LoVo (cell line): ENCODE measurements at places on chromosomes 7 and 10.

GRCh38 chr7:117145333-117145732, 177.5 kb downstream of the WNT2 start:
- no peak for DNase-seq

DNA sequence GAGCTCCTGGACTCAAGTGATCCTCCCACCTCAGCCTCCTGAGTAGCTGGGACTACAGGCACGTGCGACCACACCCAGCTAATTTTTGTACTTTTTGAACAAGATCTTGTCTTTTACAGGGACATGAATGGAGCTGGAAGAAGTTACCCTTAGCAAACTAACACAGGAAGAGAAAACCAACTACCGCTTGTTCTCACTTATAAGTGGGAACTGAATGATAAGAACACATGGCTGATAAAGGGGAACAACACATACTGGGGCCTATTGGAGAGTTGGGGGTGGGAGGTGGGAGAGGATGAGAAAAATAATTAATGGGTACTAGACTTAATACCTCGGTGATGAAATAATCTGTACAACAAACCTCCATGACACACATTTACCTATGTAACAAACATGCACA, 70.9 kb upstream of the INHBA start:
- DNase-seq = no peak

- DNase-seq = no peak
Observed at GRCh38 chr7:12909483-12909882, 222.1 kb downstream of the ARL4A start.

GRCh38 chr10:70906953-70907636, 18.7 kb upstream of the PCBD1 start:
- no peak for DNase-seq

- no peak for DNase-seq
Observed at GRCh38 chr10:86583983-86584382, 62.4 kb upstream of the WAPL start.

- DNase-seq = peak; percentile 41
Observed at GRCh38 chr7:102431617-102432298, 1.6 kb upstream of the ORAI2 start.

GRCh38 chr10:61313460-61313859, 139.7 kb downstream of the TMEM26 start:
- no peak for DNase-seq

GRCh38 chr7:12062062-12062461, 149.0 kb upstream of the TMEM106B start:
- no peak for DNase-seq

DNA sequence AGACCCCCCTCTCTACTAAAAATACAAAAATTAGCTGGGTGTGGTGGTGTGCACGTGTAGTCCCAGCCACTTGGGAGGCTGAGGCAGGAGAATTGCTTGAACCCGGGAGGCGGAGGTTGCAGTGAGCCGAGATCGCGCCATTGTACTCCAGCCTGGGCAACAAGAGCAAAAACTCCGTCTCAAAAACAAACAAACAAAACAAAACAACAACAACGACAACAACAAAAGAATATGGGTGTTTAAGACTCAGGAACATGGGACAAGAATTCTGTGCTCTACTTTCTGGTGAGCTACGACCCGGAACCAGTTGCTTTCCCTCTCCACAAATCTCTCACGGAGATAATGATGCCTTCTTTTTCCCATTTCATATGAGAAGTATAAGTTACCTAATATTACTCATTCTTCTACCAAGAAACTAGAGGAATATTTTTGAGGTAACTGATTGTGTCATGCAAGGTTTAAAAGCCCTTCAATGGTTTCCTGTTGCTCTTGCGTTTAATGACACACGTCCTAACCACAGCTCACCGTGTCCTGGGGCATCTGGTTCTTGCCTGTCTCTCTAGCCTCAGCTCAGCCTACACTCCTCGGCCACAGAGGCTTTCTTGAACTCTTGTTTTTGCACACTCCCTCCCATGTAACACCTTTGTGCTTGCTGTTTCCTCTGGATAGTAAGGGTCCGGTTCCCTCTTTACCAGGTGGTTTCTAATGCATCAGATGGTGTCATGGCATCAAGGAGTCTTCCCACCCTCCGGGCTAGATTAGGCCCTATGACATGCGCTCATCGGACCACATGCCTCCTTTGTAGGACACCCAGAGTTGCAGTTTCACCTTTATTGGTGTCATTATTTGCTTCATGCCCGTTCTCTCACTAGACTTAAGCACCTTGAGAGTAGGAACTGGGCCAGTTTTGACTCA, 67.5 kb downstream of the PFKFB3 start:
- DNase-seq = no peak

DNA sequence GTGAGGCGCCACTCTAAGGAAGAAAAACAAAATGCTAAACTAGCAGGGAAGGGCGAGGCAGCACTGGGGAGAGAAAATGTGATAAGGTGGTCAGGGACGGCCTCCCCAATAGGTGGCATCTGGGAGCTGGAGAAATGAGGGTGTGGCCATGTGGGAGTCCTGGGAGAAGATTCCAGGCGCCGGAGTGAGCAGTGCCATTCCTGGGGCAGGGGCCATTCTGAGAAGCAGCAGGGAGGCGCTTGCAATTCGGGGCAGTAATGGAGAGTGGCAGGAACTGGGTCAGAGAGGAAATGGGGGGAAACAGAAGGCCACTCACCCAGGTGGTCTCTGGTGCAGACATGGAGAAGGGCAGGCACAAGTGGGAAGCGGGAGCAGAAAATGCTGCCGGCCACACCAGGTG, 61.8 kb upstream of the LRRC18 start:
- no peak for DNase-seq

GRCh38 chr10:62386356-62387320, 12.5 kb downstream of the ZNF365 start:
- no peak for DNase-seq

GRCh38 chr10:27225011-27225590, 15.5 kb downstream of the ACBD5 start:
- DNase-seq = no peak

DNA sequence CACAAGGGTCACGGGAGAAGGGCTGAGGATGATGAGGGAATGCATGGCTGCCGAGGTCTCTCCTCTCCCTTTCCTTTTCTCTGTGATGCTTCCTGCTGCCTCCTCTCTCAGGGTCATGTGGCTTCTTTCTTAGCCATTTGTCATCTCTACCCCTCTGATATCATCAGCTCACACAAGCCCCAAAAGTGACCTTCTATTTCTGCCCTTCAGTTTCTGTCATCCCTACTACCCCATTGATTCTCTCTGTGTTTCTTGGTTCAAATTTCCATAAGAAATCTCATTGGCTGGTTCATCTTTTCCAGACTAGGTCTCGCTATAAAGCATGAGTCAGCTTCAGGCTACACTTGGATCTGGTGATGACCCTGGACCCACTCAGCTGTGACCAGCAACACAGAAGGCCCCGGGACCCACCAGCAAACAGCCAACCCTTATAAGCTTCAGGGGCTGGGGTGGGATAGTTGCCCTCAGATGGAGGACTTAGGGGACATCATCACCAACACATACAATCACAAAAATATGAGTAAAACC, 284.3 kb downstream of the SKAP2 start:
- DNase-seq = no peak

DNA sequence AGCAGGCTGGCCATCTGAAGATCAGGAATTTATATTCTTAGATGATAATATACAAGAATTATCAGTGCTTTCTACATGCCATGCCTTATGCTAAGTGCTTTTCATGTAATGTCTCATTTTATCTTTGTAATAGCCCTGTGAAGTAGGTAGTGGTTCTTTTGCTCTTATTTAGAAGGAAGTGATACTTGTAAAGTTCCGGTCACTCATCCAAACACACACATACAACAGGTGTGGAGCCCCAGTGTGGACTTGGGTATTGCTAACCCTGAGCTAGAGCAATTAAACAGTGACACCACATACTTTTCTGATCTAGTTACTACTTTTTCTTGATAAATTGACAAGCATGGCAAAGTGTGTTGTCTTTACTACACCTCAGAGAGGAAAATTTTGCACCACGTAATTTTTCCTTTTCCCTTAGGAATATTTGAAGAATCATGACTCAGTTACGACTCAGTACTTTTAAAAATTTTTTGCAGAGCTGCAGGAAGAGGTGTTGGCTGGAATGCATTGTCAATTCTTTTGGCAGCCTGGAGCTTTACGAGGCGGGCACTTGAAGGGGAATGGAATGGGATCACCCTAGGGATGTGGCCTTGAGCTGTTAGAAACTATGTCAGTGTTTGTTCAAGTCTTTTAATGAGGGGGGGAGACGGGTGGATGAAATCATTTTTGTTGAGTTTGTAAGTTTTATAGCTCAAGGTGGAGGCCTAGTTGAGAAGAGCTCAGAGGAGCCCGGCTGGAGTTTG, 212.5 kb upstream of the CELF2 start:
- DNase-seq = peak; percentile 64

DNA sequence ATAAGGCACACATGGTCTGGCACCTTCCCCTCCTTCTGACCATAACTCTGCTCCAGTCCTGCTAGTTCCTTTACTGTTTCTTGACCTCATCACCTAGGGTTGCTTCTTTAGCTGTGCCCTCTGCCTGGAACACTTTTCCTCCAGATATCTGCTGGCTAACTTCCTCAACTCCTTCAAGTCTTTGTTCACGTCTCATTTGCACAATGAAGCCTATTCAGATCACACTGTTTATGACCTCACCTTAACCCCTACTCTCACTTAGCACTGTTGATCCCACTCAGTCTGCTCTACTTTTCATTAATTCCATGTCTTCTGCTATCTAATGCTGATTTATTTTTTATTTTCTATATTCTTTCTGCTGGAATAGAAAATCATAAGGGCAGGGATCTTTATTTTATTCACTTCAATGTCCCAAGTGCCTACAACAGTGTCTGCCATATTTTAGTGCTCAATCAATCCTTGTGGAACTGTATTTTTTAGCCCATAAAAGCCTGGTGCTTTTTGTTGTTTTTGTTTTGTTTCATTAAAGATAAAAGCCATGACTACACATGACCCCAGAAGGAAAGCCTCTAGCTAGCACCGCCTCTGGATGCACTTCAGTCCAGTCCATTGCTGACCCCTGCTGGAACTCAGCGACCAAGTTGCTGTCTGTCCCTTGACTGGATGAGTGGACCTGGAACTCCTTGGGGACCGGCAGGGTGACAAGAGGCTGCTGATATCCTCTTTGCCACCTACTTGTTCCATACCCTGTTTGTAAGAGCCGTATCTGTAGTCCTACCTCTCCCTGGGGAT, 12.3 kb downstream of the KLF14 start:
- DNase-seq = peak; percentile 59

DNA sequence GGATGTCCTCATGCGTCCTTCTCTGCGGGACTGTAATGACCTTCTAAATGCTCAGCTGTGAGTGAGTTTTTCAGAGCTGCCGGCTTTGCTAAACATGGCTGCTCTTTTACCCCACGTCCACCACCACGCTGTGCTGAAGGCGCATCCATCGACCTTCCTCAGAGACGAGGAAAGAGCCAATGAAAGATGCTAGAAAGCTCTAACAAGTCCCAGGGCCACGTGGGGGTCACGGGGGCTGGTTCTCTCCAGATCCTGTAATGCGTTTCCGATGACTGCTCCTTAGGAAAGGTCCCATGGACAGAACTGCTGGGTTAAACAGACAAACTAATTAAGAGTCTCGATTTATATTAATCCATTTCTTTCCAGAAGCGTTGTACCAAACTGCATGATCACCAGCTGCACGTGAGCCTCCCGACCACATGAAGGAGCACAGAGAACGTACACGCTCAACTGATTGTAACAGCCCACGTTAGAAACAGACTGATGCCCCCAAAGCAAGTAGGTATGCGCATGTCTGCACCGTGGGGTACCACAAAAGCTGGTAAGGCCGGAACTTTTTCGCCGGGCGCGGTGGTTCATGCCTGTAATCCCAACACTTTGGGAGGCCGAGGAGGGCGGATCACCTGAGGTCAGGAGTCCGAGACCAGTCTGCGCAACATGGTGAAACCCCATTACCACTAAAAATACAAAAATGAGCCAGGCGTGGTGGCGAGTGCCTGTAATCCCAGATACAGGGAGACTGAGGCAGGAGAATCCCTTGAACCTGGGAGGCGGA, 109.6 kb downstream of the TCERG1L start:
- no peak for DNase-seq

DNA sequence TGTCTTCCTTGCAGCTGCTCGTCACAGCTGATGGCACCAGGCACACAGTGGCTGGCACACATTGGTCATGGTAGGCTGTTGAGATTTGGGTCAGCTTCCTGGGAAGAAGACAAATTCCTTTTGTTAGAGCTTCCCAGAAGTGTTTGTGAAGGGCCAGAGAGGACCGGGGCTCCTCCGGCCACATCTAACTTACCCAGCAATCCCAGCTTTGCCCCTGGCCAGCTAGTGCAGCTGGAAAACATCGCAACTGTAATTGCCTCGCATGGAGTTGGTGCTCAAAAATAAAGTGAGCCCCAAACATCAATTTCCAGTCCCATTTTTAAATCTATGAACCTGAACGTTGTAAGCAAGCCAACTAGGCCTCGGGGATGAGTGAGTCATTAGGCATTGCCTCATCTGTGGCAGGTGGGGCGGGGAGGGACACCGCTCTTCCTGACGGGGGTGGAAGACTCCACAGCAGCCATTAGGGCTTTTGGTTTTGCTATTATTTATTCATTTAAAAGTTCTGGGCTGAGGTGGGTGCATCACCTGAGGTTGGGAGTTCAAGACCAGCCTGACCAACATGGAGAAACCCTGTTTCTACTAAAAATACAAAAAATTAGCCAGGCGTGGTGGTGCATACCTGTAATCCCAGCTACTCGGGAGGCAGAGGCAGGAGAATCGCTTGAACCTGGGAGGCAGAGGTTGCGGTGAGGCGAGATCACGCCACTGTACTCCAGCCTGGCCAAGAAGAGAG, 12.4 kb downstream of the CPA5 start:
- DNase-seq = peak; percentile 73

- no peak for DNase-seq
Observed at GRCh38 chr10:87579563-87579962, 74.9 kb downstream of the MINPP1 start.

DNA sequence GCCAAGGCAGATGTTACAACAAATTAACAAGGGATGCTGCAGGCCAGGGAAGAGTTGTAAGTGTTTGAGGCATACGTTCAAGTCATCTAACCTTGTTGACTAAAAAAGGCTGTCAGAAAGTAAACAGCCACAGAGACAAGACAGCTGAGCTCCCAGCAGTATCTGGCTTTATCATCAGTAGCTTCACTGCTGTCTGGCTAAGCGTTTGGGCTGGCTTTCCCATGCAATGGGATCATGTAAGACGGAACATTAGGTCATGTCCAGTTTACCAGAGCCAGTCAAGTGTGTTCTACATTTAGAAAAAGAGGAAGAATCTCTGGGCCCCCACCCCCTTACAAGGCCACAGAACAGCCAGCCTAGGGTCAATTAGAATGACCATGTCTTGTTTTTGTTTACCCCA, 51.3 kb upstream of the GSAP start:
- no peak for DNase-seq

GRCh38 chr7:51950813-51951212, 634.2 kb upstream of the COBL start:
- DNase-seq = no peak

DNA sequence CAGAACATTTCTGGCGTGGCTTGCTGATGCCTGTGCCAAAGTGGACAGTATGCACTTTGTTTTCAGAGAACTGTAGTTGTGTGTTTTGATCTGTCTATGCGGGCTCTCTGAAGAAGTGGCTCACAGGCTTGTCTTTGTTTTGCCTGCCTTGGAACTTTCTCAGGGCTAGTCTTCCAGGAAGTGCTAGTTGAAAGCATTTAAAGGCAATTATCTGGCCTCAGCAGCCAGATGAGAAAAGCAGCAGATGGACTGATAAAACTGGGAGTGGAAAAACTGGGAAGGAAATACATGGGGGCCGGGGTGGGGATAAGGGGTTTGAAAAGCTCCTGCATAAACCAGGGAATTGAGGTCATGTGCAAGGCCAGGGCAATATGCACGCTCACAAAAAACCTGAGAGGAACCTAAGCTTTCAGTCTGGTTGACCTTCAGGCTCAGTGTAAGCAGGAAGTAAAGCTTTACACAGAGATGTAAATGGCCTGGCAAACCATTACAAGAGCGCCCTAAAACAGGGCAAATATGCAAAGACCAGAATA, 94.5 kb downstream of the ZNF33B start:
- DNase-seq = no peak
